ENCODE measurements at places on chromosomes 5 and 9.
A peak's percentile ranks its signal among the peaks of the same experiment; 100 is the strongest.

- DNase-seq, result no peak
Measured at GRCh38 chr5:6066016-6066415, 312.3 kb downstream of the MED10 start.

- peak; percentile 84 for DNase-seq
Measured at GRCh38 chr5:1503241-1504068, 20.3 kb downstream of the LPCAT1 start.

GRCh38 chr5:83745816-83746215, 25.2 kb upstream of the HAPLN1 start:
- DNase-seq, result no peak

- DNase-seq, result no peak
Measured at GRCh38 chr5:154138701-154139100, 51.8 kb upstream of the GALNT10 start.

DNA sequence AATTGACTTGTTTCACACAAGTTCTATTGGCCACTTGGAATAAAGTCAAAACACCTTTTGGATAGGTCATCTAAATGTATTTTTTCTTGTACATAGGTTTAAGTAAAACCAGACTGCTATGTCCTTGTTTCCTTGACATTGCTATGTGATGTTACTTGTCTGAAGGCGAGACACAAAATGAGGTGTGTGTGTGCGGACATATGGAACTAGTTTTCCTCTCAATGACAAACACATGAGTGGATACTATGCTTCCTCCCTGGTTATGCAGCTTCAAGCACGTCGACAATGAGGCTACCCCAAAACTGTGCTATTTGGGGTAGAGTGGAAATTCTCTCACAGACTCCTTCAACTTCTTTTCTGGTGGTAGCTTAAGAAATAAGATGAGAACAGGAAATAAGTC, 276.8 kb downstream of the GAS1 start:
- no peak for DNase-seq

DNA sequence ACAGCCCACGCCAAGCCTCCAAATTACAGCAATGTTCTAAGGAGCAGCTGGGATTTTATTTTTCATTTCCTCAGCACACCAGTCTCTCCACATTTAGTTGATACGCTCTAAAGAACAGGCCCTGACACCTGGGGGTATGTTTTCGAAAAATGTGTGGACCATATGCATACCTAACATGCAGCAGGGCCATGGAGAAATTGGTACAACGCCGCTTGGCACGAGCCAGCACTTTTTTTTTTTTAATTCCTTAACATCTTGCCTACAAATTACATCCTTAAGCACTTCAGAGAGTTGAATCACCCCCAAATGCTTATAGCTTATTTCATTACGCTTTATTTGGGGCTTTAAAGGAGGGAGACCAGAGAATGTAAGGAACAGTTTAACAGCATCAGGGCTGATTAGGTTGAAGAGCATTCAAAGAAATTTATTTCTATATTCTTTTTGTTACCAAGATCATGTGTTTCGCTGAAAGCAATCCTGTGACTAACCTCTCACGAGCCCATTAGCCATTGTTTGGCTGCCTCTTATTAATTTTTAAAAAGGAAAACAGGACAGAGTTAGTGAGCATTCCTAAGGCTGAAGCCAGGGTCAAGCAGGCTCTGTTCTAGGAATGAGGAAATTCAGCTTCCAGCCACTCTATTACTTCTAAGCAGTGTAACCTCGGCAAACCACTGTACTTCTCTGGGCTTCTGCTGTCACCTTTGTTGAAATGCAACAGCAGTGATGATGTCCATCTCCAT, 173.8 kb downstream of the ACTL7B start:
- DNase-seq, result no peak

Data from NAMALWA (cell line).